ENCODE measurements at places on chromosomes 7 and 10.

DNA sequence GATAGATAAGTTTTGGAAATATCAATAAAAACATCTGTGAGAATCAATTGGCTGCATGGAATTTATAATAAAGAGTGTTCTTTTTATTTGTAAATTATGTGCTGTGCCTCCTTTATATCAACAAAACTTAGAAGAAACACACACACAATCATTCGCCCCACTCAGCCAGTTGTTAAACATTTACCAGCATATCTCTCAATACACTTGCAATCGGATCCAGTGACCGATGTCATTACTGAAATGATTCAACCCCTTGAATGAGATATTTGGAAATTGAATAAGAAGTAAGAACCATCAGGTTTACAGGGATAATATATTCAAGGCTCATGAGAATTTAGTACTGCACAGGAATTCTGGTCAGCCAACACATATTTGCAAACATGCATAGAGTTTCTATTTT is 35.6 kb downstream of the TAF3 start:
- no peak for DNase-seq

DNA sequence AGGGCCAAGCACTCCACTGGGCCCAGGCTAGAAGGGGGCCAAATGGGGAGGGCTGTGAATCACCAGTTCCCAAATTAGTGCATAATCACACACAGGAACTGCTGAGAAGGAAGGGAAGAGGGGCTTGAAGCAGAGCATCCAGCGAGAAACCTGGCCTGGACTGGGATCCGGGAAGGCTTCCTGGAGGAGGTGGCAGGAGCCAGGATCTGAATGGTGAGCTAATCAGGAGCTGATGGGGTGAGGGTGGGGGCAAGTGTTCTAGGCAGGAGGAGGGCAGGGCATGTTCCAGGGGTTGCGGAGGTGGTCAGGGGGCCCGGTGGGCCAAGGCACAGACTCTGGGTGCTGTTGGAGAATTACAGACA is 12.6 kb downstream of the PWWP2B start:
- DNase-seq: no peak

GRCh38 chr7:47890606-47891005 is 57.7 kb downstream of the PKD1L1 start:
- no peak for DNase-seq

DNA sequence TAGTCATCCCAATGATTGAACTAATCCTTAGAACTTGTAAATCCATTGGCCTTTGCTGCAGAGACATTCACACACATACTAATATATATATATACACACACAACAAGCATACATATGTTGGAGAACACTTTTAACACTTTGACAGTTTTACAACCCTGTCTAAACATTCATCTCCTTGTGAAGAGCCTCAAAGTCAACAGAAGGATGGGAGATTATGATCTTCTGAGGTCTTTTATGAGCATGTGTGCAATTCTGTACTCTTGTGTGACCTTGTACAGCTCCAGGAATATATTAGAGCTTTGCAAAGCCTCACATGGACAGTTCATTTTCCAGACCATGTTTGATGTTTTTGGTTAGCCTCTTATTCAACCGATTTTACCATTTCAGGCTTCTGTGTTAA is 589.0 kb downstream of the NXPH1 start:
- DNase-seq: no peak

GRCh38 chr7:110442381-110442837 is 648.5 kb upstream of the LRRN3 start:
- peak; percentile 74 for DNase-seq

DNA sequence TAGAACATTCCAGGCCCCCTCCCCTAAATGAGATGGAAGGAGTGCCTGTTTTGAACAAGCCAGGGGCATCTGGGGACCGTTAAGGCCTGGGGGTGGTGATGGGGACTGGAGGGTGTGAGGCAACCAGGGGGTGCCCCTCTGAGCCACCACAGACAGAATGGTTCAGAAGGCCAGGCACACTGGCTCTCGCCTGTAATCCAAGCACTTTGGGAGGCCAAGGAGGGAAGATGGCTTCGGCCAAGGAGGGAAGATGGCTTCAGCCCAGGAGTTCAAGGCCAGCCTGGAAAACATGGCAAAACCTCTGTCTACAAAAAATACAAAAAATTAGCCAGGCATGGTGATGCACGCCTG is 173.2 kb upstream of the TNRC18 start:
- no peak for DNase-seq

- DNase-seq: no peak
Measured at GRCh38 chr10:25682203-25682851, 251.7 kb upstream of the MYO3A start.

DNA sequence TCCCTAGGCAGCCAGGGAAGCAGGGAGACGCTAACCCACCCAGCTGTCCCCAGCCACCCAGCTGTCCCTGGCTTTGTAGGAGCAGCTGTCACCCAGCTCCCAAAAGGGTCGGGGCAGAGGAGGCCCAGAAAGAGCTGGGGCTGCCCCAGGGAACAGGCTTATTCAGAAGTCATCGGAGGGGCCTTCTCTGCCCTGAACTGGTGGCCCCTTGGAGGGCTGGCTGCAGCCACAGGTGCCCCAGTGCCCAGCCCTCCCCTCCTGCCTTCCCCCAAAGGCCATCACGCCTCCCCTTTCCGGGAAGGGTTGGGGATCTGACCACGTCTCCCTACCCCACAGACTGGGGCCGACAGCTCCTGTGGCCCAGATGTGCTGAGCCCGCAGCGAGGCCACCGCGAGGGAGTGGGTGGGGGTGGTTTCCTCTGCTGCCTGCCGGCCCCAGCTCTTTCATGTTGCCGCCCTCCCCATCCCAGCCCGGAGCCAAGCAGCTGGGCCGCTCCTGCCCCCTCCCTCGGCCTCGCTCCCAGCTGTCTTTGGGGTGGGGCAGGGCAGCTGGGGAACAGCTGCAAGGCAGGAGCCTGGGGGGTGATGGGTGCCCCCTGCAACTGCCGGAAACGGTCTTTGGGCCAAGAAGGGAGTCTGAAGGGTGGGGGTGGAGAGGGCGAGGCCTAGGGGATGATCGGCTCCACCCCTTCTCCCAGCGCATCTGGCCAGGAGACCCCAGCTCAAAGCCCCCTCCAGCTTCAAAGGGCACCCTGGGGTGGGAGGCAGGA is 16.8 kb downstream of the TRIM8 start:
- no peak for DNase-seq

- DNase-seq: peak; percentile 94
Measured at GRCh38 chr7:116271963-116272886, 61.9 kb downstream of the TES start.

- DNase-seq: no peak
Measured at GRCh38 chr7:155594163-155594732, 47.9 kb upstream of the CNPY1 start.

GRCh38 chr10:74728225-74728624 is 98.2 kb upstream of the KAT6B start:
- DNase-seq: peak; percentile 9

DNA sequence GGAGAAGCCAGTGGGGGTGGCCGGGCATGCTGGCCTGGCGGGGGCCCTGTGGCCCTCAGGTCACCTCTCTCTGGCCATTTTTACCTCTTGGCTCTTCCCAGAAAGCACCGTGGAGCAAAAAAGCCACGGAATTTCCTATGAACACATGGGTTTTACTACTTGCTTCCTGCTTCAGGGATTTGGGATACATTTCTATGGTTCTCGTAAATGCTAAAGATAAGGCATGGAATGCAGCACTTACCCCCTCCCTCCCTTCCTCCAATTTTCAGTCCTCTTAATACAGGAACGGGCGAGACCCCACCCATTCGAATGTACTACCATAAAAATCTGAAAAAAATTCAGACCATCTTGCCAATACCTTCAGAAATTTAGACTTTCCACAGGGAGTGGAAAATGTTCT is 279.7 kb downstream of the ARHGAP12 start:
- no peak for DNase-seq

DNA sequence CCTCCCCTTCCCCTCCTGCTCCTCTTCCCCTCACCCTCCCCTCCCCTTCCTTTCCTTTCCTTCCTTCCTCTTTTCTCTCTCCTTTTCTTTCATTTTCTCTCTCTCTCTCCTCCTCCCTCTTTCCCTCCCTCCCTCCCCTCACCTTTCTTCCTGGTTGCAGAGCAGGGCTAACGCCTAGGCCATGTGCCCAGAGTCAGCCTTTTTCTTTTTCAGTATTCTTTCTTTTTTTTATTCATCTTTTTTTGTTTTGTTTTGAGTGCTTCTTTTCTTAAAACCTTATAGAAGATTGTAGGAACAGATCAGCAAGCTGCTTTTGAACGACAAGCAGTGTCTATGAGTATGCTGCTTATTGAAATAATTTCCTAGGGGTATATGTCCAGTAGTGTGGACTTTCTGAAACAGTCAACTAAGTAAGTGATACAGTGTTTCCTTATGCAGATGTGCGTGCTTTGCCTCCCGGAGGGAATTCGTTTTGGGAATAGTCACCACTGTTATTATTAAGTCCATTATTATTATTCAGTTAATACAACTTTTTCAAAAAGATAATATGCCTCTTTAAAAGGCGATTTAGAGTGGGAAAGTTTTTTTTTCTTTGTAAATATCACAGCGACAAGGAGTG is 219.2 kb downstream of the CAMK1D start:
- no peak for DNase-seq

DNA sequence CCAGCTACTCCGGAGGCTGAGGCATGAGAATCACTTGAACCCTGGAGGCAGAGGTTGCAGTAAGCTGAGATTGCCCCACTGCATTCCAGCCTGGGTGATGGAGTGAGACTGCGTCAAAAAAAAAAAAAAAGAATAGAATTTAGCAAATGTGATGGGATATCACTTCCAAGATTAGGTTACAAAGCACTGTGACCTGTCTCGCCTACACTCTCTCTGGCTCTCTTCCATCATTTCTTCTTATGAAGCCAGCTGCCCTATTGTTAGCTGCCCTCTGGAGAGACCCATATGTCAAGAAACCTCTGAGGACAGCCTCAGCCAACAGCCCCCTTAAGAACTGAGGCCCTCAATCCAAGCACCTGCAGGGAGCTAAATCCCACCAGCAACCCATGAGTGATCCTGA is 28.2 kb downstream of the ARHGAP21 start:
- no peak for DNase-seq

DNA sequence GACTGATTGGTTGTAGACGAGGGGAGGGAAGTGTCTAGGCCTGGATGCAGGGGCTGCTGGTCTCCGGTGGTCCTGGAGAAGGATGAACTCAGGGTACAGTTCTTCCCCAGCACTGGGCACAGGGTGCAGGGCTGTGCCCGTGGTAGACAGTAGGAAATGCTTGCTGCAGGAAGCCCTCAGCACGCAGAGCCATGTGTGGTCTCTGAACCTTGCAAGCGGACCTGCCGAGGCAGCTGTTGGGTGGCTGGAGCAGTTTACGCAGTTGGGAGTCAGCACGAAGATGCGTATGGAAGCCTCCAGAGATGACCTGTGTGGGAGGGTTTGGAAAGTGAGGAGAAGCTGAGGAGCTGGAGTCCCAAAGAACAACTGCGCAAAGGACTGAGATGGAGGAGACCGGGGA is 39.0 kb downstream of the DOCK1 start:
- DNase-seq: no peak

GRCh38 chr7:153518201-153518984 is 533.8 kb upstream of the DPP6 start:
- peak; percentile 6 for DNase-seq

- DNase-seq: peak; percentile 24
Measured at GRCh38 chr10:126066456-126066855, 170.1 kb downstream of the FANK1 start.

DNA sequence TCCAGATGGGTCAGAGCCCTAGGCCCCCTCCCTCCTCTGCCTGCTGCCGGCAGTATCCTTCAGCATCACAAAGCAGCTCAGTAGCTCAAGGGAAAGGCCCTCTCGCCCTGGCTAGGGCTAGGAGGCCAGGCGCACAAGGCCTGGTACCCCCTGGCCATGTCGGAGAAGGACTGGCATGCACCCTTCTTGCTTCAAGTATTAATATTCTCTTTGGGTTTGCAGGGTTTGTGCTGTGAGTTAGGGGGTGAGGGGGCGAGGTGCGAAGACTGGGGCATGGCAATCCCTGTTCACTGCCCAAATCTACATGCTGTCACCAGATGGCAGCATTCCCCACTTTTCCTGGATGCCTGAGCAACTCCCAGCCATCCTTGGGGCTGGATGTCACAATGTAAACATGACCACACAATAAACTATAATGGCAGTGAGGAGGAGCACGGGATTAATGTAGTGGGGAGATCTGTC is 105.2 kb downstream of the NEURL1 start:
- DNase-seq: peak; percentile 63

DNA sequence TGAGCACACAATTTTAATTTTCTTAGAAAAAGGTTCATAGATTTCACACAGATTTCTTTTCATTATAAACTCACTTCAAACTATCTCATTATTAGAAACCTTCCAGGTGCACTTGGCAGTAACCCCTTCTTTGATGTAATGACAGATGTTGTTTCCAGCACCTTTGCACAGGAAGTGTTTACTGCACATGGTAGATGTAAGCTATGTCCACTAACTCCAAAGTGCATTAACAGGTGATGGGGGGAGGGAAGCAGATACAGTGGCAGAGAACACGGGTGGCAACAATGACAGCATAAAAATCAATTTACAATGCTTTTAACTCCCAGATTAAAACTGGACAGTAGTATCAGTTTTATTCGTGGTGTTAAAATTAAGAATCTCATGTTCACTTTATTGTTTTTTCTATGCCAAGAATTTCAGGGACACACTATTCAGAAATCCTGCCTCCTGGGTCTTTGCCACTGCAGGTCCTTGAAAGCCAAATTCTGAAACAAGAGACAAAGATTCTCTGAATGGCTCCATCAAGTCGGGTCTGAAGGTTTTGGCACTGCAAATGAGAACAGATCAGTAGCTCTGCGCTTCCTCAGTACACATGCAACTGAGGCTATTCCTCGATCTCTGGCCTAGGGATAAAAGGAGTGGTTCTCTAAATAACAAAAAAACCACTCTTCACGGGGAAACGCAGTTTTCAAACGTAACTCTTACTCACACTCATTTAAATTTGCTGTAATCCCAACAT is 187.7 kb downstream of the JAZF1 start:
- DNase-seq: no peak

- DNase-seq: no peak
Measured at GRCh38 chr7:49245062-49245461, 320.7 kb downstream of the CDC14C start.

GRCh38 chr7:34991938-34992840 is 45.1 kb downstream of the DPY19L1 start:
- DNase-seq: peak; percentile 38

DNA sequence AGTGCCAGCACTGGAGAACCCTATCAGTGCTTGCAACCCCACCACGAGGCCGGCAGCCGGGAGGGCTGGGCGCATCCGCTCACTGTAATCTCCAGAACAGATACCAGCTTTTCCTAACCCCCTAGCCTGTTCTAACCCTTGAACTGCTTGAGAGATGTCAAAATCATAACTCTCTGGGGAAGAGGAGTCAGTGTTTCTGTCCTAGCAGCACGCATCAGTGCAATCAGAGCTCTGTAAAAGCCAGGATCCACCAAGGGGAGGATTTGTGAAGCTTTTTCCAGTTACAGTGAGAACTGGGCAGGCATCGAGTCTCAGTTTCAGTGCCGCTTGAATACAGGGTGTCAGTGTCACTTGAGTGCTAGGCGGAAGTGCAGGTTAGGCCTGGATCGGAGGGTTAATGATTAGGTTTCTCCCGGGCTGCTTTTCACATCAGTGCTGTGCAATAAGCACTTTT is 104.5 kb upstream of the INSYN2A start:
- no peak for DNase-seq

Measured in epithelial cell of esophagus (primary cell).